Hypothalamus (tissue), 51 donors: ENCODE measurements at places on chromosomes 3 and 15.

DNA sequence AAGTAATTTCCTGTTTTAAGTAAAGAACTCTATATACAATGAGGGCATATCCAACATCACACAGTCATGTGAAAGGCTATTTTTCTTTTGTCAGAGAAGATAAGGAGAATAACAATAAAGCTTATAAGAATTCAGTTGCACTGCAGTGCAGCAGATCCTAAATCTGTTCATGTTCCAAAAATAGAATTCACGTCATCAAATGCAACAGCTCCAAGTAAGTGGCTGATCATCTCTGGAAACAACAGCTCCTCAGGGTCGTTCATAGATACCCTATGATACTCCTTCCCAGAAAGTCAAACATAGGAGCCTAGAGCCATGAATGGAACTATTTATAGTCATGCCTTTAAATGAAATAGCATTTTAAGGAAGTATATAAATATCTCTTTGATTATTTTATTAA lies 100.2 kb downstream of the FMN1 start:
- DNase-seq: no peak

DNA sequence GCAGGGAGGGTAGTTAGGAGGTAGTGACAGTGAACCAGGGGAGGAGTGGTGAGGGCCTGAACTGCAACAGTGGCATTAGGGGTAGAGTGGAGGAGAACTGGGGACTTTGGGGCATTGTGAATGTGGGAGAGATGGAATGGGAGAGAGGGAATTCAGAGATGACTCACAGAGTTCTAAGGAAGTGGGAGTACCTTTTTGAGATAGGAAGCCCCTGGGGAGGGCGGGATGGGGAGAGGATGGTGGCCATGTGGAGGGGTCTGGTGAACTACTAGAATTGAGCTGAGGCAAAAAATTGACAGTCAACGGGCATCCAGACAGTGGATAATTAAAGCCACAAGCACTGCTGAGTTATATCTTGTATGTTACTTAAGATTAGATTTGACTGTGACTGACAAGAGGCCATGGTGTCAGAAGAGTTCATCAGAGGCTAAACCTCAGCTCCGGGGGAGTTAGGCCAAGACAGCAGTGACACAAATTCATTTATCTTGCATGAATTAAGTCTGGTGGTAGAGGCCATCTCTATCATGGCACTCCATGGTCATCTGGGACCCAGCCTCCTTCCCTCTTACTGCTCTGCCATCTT lies 34.0 kb downstream of the PLEKHO2 start:
- DNase-seq: no peak

- no peak for DNase-seq
Observed at GRCh38 chr3:50588759-50589433, 19.6 kb downstream of the HEMK1 start.

GRCh38 chr15:25624504-25625177 lies 185.8 kb upstream of the UBE3A start:
- DNase-seq: no peak

- DNase-seq: no peak
Observed at GRCh38 chr3:155243512-155243921, 50.0 kb downstream of the STRIT1 start.

DNA sequence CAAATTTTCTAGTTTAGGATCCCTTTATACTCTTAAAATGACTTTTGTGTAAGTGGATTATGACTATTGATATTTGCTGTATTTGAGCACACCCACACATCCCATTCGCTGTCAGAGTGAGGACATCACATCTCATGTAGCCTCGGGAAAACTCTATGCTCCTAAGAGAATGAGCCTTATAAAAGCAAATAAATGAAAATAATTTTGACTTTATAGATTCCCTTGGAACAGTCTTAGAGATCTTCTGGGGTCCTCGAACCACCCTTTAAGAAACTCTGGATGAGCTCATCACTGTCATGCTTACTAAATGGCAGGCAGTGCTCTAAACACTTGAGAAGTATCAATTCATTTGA lies 16.1 kb upstream of the EXOG start:
- no peak for DNase-seq

DNA sequence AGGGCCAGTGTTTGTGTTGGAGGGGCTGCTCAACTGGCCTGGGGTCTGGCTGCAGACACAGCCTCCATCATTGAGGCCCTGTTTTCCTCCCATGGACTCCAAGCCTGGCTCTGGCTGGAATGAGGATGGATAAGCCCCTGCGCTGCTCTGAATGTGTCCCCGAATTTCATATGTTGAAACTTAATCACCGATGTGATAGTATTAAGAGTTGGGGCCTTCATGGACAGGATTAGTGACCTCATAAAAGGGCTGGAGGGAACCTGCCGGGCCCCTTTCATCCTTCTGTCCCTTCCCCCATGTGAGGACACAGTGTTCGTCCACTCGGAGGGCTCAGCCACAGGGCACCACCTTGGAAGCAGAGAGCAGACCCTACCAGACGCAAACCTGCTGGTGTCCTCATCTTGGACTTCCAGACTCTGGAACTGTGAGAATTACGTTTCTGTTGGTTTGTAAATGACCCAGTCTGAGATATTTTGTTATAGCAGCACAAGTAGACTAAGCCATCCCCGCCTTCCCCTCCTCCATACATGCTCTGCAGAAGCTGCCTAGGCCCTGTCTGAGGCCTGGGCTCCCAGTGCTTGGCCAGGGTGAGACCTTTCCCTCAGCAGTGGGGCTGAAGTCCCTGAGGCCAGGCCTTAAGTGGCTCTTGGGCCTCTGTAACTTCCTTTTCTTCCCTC lies 3.8 kb upstream of the LCTL start:
- DNase-seq: no peak

GRCh38 chr3:88267847-88268246 lies 118.1 kb downstream of the C3orf38 start:
- no peak for DNase-seq

- DNase-seq: no peak
Observed at GRCh38 chr15:78265752-78266224, 1.4 kb downstream of the DNAJA4 start.
